RWPE2 (cell line): ENCODE measurements at places on chromosomes 3 and 15.

DNA sequence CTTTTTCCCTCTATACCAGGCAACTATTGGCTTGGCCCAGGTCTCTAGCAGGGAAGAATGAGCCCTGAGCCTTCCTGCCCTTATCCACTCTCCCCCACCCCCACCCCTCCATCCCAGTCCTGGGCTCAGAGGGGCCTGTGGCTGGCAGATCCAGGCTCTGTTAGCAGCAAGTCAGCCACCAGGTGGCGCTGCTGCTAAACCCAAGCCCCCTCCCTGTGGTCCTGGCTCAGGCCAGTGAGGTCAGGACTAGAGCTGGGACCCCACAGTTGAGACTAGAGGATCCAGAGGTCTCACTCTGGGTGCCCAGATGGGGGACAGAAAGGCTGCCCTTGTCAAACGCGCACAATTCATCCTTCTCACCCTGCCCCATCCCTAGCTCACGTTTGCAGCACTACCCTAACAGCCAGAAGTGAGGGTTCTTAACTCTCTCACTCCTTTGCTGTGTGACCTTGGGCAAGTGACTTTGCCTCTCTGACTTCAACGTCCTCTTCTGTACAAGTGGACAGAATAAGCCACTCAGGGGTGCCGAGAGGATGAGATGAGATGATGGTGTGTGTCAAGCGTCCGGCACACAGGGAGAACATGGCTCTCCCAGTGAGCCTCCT lies 46.8 kb upstream of the SLC6A1 start:
- no peak for DNase-seq

- DNase-seq, result no peak
These were observed 28.3 kb downstream of the IMPG2 start for GRCh38 chr3:101292027-101292426.

- no peak for DNase-seq
These were observed 46.3 kb upstream of the ATP11B start for GRCh38 chr3:182746959-182747358.

- DNase-seq, result no peak
These were observed 90.4 kb downstream of the CACNA2D3 start for GRCh38 chr3:54212723-54213122.

- DNase-seq, result no peak
These were observed 16.2 kb downstream of the CEP152 start for GRCh38 chr15:48794697-48795134.

DNA sequence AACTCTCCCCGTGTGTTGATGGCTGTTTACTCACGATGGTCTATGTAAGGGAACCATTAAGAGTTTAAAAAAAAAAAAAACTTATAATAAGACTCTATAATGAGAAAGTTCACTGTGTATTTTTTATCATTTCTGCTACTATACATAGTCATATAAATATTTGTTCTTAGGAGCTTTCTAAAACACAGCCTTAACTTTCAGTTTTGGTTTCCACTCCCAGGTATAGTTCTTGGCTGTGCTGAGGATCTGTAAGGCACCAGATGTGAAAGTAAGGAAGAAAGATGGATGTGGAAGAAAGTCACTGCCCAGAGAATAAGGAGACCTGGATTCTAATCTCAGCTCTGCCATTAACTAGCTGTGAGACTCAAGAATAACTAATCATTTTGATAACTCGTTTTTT lies 101.9 kb upstream of the THBS1 start:
- DNase-seq, result no peak

- DNase-seq, result no peak
These were observed 21.0 kb upstream of the SOX2 start for GRCh38 chr3:181690769-181691168.

- no peak for DNase-seq
These were observed 4.1 kb upstream of the TYRO3 start for GRCh38 chr15:41554915-41555314.

- no peak for DNase-seq
These were observed 46.2 kb downstream of the GHSR start for GRCh38 chr3:172402090-172402489.

DNA sequence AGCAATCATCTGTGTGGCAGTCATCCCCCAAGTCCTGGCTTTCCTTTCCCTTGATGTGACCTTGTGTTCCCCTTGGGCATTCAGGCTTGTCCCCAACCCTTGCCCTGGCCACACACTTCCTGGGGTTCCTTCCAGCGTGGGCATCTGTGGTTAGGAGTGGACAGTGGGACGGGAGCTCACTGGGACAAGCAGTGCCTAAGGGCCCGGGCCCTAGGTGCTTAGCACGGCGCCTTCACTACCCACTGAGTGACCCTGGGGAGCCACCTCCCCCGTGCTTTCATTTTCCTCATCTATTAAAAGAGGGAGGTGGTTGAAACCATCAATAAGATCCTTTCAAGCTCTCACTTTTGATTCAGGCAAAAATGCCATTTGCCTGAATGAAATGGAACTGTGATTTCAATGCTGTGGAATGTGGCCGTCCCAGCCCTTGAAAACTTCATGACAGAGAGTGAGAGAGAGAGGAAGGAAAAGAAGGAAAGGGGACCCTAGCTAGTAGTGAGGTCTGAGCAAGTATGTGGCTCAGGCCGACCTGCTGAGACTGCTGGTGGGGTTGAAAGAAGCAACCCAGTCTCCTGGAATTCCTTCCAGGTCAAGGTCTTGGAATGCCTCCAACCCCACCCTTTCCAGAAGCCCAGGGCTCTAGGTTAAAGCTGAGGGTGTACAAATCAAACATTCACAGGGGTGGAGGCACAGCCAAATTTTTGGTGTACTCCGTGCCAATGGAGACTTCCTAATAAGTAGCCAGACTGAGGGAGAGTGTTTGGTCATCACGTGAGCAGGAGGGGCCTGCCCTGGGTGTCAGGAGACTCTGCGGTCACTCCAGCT lies 302.9 kb downstream of the TLE3 start:
- DNase-seq, result no peak

GRCh38 chr15:80990955-80991354 lies 1.3 kb upstream of the MESD start:
- DNase-seq, result no peak

DNA sequence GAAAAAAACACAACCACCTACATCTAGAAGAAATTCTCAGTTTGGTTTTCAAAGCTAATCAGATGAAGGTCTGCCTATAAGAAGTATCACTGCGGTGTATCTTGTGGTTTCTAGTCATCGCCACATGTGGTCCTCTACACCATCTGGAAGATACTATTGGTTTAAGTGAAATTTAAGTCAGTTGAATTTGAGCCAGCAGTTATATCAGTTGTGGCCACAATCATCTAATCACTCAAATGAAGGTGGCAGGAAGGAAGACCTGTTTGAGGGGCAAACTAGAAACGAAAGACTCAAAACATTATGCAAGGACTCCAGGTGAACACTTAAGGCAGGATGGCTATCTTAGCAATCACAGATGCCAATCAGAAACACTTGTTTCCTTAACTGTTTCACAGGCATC lies 48.7 kb downstream of the ETV5 start:
- DNase-seq, result no peak

DNA sequence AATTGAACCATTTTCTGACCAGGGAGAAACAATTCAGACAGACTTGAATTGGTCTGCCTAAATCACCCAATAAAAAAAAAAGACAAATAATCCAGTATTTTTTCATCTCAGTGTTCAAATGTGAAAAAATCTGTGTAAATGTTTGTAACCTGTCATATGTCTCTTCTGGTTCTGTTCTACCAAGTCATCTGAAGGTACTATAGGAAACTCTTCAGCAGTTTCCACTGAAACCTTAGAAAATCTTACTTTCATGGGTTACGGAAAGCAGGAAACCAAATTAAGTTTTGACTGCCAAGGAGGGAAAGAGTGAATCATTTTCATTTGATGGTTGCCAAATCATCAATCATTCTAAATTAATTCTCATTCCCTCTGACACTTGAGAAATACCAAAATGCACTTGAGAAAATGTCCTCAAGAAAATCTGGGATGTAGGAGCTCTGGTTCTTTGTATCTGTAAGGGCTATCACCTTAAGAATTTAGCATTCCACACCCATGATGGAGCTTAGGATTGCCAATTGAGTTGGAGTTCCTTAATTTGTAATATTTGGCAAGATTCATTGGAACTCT lies 278.2 kb upstream of the KCNH8 start:
- DNase-seq, result no peak
